ENCODE measurements at places on chromosomes 5 and 9.

DNA sequence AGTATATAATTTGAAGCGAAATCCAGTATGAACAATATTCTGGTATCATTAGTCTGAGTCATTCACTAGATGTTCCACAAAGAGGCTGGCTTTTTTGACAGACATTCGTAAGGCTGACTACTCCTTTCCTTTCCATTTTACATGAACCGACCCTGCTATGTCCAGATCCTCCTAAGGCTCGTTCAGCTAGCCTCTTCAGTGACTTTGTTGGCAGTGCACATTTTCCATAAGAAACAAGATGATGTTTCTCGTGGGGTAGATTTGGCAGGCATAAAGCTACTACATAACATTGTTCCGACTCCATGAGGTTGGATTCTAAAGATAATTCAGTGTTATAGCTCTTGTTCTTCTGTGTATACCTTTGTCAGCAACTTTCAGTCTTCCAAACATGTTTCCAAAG lies 49.0 kb downstream of the ZNF462 start:
- no peak for DNase-seq

DNA sequence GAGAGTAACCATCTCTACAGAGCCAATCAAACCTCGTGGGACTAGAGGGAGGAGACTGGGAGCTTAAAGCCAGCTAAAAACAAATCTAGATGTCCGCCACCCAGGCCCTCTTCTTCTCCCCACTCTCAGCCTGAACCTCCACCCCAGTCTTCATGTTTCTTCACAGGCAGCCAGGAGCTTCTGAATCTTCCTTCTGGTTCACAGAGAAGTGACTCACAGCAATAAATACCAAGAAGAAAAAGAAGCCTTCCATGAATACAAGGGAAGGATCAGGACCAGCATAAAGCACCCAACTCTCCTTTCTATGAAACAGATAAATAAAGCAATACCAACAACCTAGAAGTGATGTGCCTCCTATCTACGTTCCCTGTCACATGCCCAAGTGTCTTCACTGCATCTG lies 103.3 kb upstream of the SLIT3 start:
- DNase-seq, result no peak

DNA sequence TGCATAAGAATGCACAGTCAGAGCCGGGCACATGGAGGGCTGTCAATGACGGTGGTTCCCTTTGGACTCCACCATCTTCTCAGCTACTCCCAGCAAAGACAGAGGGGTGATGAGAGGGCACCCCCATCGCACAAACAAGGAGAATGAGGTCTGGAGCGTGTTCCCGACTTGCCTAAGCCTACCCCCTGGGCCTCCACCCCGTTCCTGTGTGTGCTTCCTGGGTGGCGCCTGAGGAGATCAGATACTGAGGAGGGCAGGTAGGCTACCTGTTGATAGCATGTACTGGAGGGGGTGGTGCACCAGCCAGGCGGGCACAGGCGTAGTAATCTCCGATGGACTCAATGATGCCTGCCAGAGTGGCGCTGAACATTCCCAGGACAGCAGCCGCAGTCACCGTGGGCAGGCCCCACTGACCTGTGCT lies 4.1 kb downstream of the SLC23A1 start:
- no peak for DNase-seq

DNA sequence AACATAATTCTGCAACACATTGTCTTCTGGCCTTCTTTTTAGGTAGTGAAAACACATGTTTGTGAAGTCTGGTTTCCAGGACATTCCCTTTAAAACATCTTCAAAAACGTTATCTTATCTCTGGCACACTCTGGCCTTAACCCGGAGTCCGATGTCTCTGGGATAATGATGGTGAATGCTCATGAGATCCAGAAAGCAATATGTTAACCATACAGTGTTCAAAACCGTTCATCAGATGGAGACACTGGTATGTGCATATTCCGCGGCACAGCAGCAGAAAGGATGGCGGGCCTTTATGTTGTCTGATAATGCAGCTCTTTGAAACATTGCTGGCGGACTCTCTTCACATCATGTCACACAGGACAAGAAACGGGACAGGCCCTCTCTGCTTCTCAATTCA lies 605.2 kb downstream of the CCDC171 start:
- no peak for DNase-seq

- DNase-seq, result no peak
These were observed 95.8 kb downstream of the CFAP90 start for GRCh38 chr5:7754997-7755596.

Data from esophagus squamous epithelium (tissue), 5 donors.